ENCODE measurements at places on chromosomes 1 and 21.

DNA sequence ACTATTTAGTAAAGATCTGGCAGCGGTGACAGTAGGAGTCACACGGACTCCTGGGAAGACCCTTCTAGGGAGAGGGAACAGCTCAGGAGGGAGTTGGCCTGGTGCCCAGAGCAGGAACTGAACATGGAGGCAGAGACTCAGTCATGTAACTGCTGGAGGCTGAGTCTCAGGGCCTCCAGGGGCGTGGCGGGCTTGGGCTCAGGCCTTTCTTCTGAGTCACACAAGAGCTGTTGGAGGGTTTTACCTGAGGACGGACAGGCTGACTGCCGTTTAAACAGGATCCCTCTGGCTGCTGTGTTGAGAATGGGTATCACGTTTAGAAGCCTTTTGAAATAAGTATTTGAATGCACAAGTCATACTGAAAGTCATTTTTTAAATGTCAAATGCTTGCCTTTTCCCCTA lies 7.2 kb upstream of the ETS2 start:
- DNase-seq: no peak

DNA sequence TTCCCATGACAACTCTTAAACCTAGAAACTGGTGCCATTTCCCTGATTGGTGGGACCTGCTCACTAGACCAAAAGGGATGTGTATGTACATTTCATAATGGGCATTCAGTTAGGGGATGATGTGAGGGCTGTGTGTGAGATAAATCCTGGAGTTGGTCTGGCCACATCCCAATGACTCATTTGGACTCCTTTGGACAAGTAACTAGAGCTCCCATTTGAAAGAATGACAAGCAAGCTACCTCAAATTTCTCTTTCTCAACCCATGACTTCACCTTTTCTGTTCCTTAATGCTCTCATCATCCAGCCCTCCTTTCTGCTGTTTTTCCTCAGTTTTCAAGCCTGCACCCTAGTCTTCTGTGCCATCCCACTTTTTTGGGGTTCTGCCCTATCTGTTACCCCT lies 27.9 kb downstream of the EBNA1BP2 start:
- no peak for DNase-seq

GRCh38 chr21:28771790-28772501 lies 220.7 kb downstream of the LTN1 start:
- DNase-seq: no peak

DNA sequence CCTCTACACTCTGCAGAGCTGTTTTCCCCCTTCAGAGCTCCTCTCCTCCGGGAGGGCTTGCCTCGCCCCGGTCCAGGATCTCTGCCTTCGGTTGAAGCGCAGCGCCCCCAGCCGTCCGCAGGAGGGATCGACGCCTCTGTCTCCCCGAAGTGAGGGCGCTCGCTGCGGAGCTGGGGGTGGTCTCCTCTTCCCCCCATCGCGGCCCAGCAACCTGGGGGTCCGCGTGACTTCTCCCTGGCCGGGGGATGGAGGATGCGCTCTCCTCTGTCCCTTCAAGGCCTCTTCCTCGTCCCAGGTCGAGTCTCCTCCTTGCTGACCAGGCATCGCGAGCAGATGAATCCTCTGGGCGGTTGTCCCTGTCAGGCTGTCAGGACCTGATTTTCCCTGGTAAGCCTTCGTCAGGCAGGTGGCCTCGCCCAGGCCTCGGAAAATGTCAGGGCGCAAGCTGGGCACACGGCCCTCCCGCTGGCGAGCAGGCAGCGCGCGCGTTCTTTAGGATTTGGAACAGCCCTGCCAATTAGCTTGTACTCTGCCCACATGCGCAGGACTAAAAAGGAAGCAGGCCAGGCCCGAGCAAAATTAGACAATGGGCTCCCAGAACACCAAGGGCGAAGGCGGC lies 90.5 kb downstream of the EDEM3 start:
- peak; percentile 27 for DNase-seq

- DNase-seq: no peak
Observed at GRCh38 chr1:147475488-147475887, 65.8 kb upstream of the BCL9 start.

DNA sequence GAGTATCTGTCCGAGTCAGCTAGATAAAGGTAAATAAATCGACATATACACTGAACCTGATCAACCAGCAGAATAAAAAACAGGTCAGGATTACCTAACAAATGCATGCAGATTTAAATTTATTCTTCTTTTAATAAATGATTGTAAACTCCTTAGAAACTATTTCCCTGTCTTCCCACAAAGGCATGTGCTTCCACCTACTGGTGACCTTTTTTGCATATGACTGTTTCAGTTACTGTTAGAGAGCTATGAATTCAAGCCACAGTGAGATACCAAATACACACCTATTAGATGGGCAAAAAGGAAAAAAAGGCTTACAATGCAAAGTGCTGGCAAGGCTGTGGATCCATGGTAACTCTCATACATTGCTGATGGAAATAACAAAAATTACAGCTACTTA lies 957.4 kb upstream of the NCAM2 start:
- no peak for DNase-seq

GRCh38 chr1:147078606-147079399 lies 93.5 kb downstream of the PRKAB2 start:
- DNase-seq: no peak

GRCh38 chr21:33828577-33828976 lies 87.0 kb downstream of the ATP5PO start:
- no peak for DNase-seq

DNA sequence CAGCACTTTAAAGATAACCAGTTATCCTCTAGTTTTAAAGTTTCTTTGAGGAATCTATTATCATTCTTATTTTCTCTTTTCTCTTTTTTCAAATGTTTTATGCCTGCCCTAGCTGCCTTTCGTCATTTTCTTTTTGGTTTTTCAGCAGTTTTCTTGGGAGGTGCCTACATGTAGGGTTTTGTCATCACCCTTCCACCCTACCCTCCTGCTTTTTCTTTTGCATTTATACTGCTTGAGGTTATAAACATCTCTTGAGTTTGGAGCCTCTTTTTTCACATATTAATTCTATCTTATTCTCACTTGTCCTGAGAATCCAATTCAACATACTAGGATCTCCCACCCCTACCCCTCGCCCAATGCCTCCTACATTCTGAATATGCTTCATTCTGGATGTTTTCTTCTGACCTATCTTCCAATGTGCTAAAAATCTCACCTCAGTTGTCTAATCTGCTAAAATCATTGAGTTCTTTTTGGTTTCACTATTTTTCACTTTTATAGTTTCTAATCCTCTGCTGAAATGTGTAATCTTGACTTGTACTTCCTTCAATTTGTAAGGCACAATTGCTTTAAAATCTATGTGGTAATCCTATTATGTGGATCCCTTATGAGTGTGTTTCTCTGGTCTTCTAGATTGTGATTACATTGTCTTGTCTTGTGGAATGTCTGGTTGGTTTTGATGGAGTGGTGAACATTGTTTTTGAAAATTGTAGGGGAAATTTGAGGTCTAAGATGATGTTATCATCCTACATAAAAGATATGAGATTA lies 38.7 kb downstream of the MIA3 start:
- DNase-seq: no peak

- no peak for DNase-seq
Observed at GRCh38 chr1:215269955-215270354, 187.4 kb downstream of the KCNK2 start.

DNA sequence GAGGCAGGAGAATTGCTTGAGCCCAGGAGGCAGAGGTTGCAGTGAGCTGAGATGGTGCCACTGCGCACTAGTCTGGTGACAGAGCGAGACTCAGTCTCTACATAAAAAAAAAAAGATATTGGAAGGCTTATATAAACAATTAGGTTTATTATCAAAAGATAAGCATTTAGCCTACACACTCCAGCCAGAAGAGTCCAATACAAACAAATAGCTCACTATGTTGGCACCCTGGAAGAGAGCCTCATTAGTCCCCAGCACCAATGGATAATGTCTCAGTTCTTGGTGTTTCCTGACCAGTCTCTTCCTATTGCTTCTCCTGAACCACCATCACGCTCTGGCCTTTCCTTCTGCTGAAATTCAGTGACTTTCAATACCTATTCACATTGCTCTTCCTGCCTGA lies 48.6 kb upstream of the ATP1A1 start:
- no peak for DNase-seq

GRCh38 chr1:94783342-94784189 lies 36.6 kb upstream of the SLC44A3 start:
- DNase-seq: no peak

DNA sequence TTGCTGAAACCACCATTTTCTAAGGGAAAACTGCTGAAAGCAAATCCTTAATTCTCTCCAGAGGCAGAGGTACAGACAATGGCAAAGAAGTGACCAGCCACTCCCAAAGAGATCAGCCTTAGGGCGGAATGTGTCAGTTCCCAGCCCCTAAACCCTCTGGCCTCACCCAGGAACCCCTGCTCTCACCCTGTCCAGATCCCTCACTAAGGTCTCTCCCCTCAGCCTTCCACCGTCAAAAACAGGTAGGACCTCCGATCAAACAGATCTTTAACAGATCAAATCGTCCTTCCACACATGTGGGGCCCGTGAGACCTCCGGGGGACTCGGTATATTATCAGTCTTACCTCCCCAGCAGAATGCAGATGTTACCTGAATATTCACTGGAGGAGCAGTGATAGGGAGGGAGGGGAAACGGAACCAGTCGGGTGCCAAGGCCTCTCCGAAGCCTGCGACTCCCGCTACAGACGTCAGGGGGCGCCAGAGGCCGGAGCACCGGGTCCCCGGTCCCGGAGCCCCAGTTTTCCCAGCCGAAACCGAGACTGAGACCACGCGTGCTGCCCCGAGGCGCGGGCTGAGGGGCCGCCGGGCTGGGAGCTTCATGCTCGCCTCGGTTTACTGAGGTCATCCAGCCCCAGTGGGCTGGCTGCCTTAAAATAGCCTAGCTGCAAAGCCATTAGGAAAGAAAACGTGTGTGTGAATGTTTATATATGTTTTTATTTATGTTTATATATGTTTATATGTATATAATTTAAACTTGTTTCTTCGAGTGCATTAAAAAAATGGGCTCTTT lies 23.6 kb downstream of the GPA33 start:
- peak; percentile 83 for DNase-seq

DNA sequence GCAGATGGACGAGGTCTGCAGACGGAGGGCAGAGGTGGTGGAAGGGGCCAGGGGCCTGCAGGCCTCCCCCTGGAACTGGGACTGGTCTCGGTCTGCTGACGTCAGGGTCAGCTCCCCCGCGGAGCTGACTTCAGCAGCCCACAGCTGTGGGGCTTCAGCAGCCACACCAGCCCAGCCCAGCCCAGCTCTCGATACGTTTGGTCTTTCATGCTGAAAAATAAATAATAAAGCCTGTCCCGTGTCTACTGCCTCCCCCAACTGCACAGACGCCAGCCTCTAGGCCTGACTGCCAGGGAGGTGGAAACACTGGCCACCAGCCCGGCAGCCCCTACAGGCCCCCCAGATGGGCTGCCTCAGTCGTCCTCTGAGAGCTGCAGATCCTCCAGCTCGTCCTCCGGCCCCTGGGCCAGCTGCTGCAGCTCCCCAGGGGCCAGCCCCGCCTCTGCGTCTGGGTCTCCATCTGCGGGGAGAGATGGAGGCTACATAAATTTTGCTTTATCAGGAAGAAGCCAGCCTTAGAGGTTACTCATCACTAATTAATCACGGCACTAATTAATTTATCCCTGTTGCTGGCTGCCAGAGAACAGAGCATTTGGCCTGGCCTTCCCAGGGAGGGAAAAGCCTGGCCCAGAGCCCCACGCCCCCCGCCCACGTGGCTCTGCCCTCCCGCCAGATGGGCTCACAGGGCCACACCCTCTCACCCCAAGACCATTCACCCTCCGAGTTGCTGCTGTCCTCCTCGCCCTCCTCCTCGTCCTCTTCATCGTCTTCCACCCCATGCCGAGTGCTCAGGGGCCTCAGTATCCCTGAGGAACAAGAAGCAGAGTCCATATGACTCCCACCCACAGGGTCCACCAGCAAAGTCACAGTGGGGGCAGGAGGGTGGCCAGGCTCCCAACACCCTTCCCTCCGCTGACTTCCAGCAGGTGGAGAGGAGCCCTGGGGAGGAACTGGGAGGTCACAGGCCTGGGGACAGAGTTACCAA lies 14.4 kb downstream of the NOC2L start:
- no peak for DNase-seq

DNA sequence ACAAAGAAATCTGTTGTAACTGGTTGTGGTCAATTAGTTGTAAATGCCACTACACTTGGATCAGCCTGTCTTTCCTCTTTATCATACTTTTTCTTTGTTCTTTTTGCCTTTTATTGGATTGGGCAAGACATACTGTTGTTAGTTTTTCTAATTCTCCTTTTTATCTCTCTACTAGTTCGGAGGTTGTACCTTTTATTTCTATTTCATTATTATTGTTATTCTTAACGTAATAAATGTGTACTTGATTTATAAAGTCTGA lies 59.2 kb downstream of the IVNS1ABP start:
- DNase-seq: no peak

DNA sequence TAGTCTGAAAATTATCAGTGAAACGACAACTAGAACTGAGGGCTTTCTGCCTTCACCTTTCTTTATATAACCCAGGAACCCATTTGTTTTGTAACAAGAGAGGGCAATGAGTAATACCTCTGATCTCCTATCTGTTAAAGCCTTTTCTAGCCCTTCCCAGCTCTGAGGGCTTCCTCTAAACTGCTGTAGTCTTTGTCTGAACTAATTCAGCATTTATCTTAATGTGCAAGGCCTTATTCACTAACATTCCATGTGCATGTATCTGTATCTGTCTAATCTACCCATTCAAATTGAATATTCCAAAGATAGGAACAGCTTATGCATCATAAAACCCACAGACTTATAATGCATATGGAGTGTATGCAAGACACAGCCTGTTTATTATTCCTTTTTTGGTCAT lies 167.1 kb downstream of the LYPLAL1 start:
- DNase-seq: no peak

DNA sequence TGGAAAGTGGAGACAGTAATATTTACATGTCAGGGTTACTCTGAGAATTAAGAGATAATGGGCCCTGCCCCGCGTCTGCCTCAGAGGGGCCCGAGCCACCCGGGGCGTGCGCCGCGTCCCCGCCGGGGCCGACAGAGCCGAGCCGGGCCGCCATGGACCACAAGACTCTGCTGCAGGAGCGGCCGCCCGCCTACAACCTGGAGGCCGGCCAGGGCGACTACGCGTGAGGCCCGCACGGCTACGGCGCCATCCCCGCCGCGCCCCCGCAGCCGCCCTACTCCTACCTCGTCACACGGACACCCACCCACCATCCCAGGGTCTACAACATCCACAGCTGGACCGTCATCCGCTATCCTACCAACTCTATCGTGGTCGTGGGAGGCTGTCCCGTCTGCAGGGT lies 35.1 kb upstream of the LRRC39 start:
- no peak for DNase-seq

- DNase-seq: no peak
Observed at GRCh38 chr1:58395355-58395754, 151.2 kb downstream of the OMA1 start.

- no peak for DNase-seq
Observed at GRCh38 chr21:16279731-16280581, 550.2 kb downstream of the USP25 start.

- DNase-seq: no peak
Observed at GRCh38 chr21:24050231-24050630, 1557.0 kb downstream of the MRPL39 start.

- no peak for DNase-seq
Observed at GRCh38 chr1:241462391-241462790, 57.2 kb downstream of the FH start.

- DNase-seq: no peak
Observed at GRCh38 chr1:56437959-56438358, 141.4 kb downstream of the PLPP3 start.

Measured in CD4-positive, alpha-beta T cell treated with Interleukin-12 subunit alpha and Interleukin-12 subunit beta, for 1 hour (primary cell).